ENCODE measurements at places on chromosomes 5 and 9.

DNA sequence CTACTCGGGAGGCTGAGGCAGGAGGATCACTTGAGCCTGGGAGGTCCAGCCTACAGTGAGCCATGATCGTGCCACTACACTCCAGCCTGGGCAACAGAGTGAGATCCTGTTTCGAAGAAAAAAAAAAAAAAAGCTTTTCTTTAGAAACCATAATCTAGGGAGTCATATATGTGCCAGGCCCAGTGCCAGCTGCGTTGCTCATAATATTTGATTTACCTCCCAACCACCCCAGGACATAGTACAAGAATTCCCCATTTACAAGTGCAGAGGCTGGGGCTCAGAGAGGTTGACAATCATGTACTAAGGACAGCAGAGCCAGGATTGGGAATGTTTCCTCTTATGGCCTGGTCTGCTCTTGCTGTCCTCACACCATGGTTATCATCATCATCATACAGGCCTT, 25.1 kb upstream of the TRIM14 start:
- no peak for DNase-seq

- no peak for DNase-seq
Measured at GRCh38 chr9:104855807-104856206, 72.1 kb downstream of the ABCA1 start.

DNA sequence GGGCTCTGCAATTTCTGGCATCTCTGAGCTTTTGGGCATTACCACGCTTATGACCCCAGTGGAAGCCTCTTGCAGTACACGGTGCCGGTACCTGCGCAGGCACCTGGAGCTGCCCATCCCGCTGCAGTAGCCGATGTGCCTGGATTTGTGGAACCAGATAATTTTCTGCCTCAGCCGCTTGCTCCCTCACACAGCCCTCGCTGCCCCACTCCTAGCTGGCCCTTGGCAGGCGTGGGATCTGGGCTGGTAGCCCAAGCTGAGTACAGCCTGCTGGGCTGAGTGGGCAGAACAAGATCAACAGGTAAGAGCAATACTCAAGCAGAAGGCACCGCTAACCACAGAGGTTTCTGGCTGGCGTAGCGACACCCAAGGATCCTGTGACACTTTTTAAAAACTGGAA, 1808.8 kb upstream of the ACO1 start:
- DNase-seq: no peak

- no peak for DNase-seq
Measured at GRCh38 chr5:115565233-115565632, 20.7 kb upstream of the FEM1C start.

GRCh38 chr9:69421908-69422801, 97.1 kb downstream of the ENTREP1 start:
- no peak for DNase-seq

GRCh38 chr5:102453716-102454115, 45.1 kb downstream of the SLCO6A1 start:
- no peak for DNase-seq

- DNase-seq: no peak
Measured at GRCh38 chr5:76269932-76270610, 133.0 kb upstream of the IQGAP2 start.

DNA sequence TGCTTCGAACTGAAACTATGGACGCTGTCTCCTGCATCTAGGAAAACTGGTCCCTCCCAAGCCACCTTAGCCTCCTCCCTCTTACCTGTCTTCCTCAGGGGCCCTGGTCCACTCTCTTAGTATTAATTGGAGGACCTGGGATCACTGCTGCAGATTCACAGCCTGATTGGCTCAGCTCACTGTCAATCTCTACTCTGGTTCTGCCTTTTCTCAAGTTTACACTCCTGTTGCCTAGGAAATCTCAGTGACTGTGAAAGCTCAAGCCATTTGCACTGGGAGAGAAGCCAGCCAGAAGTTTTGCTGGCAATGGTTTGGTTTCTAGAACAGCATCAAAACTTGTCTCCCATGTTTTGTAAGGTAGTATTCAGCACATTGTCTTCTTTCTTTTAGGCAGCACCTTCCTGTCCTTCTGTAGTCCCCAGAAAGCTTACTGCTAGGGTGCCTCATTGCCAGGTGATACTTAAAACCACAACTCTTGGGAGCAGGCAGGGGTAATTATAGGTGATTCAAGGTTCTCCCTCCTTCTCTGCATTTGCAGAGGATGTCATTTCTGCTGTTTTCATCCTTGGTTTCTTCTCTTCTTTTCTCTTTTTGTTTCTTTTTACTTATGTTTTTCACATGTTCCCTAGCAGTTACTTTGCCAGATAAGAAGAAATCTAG, at the start of gene CAPSL:
CAPSL (minus strand) TSS at position 55 of the 660 bp plus-strand sequence. CDS start 17,502 bp downstream, outside the sequence.
- no peak for DNase-seq

DNA sequence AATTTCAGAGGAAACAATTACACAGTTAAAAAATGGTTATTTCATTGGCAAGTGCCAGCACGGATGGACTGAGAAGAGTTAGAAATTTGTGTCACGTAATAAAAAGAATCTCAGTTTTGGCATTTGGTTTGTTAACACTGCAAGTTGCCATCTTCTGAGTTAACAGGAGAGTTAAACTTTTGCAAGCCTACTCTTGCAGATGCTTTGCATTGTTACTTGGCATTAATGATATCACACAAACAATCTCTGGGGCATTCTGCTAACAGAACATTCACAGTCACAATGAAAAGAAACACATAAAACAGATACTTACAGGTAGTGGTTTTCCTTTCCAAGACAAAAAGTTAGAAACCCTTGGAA, 647 bp downstream of the FREM1 start:
- DNase-seq: no peak

DNA sequence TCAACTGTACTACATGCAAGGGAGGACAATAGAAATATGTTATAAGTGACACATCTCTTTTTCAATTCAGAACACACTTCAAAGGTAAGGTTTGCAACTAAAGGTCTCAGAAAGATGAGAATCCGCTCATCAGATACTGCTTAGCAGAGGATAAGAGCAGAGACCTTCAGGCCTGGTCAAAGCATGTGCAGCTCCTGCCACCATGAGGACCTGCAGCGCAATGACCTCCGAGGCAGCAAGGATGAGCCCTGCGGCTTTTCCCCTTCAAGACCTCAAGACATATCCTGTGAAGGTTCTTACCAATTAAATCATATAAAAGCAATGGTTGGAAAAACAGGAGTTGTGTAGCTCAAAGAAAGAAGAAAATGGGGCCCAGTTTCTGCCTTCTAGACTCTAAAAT, 135.8 kb downstream of the TRIM36 start:
- no peak for DNase-seq

GRCh38 chr9:138076650-138077009, 199.0 kb downstream of the CACNA1B start:
- no peak for DNase-seq

DNA sequence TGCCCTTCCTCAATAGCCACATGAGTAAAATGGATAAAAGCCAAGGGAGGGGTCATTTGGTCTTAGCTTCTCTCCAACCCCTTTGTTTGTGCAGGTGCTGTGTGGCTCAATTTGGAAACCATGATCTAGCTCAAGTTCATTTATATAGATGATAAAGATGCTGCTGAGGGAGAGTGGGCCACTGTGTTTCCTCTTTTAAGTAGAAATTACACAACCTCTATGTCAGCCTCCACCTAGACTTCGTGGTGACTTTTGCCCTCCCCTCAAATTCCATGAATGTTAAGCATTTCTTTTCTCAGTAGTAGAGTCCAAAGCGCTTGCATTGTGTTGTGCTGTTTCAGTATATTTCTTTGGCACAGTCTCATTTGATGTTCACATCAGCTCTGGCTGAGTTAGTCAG, 241.4 kb downstream of the ARHGAP26 start:
- no peak for DNase-seq

DNA sequence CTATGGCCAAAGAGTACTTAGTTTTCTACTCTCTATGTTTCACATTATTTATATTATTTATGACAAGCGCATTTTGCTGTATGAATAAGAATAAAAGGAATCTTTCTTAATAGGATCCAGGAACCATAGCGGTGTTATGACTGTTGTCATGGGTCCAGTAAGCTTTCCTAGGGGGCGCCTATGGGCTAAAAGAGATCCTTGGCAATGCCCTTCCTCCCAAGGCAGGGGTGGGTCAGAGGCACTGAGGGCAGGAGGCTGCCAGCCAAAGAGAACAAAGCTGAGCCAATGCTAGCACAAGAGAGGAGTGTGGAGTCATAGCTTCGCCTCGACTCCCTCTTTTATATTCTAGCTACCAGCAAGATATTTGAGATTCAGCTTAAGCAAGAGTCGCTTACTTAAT, 98.4 kb upstream of the GNAQ start:
- no peak for DNase-seq
